ENCODE measurements at places on chromosomes 12 and 14.
A peak's percentile ranks its signal among the peaks of the same experiment; 100 is the strongest.

GRCh38 chr12:95594136-95594535, 42.9 kb upstream of the USP44 start:
- no peak for DNase-seq

- no peak for DNase-seq
Observed at GRCh38 chr12:70244409-70244808, 1.2 kb downstream of the CNOT2 start.

- DNase-seq, result no peak
Observed at GRCh38 chr12:123530668-123531067, 2.9 kb downstream of the RILPL1 start.

DNA sequence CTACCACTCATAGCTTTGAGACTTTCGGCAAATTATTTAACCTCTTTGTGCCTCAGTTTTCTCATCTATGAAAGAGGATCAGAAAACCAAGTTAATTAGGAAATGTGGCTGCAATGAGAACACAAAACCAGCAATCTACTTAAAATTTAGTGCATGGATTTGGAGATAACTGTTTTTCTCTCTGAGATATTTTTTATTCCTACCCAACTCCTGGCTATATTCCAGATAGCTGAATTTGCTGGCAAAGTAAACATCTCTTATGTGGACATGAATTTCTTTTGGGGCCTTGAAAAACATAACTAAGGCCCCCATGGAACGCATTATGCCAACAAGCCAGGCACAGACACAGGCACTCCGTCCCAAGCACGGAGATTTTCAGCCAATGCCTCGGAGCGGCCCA, 53.4 kb upstream of the FOXN3 start:
- no peak for DNase-seq

DNA sequence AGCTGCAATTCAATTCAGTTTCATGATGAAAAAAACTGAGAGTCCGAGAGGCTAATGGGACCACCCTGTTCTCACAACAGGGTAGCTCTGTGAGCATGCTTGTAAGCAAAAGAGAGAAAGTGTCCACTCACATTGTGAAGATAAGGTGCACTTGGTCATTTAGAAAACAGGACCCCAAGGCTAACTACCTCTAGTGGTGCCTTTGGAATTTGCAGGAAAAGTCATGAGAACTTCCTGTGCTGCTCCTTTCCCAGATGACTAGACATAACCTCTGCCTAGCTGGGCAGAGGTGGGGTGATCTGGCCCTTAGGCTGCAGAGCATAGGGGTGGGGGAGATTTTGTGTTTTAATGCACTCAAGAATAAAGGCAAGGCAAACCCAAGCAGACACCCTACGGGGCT, 118.9 kb downstream of the STAB2 start:
- no peak for DNase-seq

DNA sequence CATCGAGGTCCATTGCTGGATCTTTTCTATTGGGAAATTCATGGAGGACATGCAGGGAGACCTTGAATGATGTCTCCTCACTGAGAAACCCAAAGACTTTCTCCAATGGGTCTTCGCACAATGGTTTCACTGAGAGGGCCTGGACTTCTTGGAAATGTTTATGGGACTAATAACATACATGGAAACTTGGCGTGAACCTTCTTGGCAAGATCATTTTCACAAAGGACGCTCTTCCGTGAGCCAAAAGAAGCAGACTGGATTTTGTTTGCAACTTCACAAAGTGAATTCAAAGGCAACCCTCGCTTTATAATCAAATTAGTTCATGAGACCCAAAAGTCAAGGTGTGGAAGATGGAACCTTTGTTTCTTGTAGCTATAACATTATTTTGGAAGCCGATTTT, 154.4 kb downstream of the TMEM132C start:
- no peak for DNase-seq

DNA sequence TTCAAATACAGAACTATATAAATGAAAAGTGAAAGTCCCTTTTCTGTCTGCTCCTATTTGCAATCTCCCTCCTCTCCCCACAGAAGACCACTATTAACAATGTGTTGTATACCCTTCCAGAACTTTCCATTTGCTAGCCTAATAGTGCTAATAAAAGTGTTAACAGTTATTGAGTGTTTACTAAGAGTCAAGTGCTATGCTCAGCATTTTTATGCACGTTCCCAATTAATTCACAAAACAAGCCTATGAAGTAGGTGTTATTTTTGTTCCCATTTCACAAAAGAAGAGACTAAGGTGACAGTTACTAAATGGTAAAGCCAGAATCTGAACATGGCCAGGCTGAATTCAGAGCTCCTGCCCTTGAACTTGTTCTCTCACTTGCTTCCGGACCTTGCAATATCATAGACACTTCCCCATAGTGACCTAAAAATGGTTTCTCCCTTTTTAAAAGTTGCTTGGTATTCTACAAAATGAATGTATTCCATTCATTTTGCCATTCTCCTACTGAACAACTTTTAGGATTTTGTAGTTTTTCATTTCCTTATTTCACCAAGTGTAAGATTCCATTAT, 1.6 kb upstream of the PRKAB1 start:
- no peak for DNase-seq

DNA sequence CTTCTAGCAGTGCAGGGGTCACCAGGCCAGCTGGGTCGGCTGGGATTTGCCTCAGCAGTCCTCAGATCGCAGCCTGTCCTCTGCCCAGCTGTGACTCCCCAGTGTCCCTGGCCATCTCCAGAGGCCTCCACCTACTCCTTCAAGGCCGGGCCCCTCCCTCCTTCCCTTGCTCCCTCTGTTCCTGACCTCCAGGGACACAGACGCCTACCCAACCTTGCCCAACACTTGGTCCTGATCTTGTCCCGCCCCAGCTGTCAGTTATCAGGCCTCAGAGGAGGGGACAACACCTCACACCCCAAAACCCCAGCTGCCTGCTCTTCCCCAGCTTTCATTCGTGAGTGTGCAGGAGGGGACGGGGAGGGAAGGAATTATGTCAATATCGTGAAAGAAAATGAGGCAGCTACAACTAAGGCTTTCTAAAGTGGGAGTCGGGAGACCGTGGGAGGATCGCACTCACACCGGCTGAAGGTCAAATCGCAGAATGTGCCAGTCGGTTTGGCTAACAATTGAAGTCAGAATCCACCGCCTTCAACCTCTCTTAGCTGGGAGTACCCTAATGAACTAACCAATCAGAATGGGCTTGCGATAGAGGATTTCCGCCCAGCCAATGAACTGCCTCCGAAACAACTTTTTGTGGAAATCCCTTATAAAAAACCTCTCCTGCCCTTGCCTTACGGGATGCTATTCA, 9.4 kb upstream of the PLBD2 start:
- no peak for DNase-seq

GRCh38 chr12:38906482-38907200, 1.2 kb upstream of the CPNE8 start:
- peak; percentile 40 for DNase-seq

- DNase-seq, result no peak
Observed at GRCh38 chr14:40525314-40525713, 1081.4 kb upstream of the LRFN5 start.

GRCh38 chr12:31118347-31119191, 44.9 kb downstream of the DDX11 start:
- DNase-seq, result no peak

GRCh38 chr14:90676912-90677311, 139.3 kb downstream of the TTC7B start:
- DNase-seq, result no peak

- DNase-seq, result no peak
Observed at GRCh38 chr14:38442208-38442607, 186.3 kb upstream of the CLEC14A start.

- DNase-seq, result peak; percentile 32
Observed at GRCh38 chr12:57005980-57006808, at the start of gene ZBTB39. ZBTB39 (minus strand) TSS chr12:57006546; CDS start chr12:57004917, 1,629 bp downstream.

DNA sequence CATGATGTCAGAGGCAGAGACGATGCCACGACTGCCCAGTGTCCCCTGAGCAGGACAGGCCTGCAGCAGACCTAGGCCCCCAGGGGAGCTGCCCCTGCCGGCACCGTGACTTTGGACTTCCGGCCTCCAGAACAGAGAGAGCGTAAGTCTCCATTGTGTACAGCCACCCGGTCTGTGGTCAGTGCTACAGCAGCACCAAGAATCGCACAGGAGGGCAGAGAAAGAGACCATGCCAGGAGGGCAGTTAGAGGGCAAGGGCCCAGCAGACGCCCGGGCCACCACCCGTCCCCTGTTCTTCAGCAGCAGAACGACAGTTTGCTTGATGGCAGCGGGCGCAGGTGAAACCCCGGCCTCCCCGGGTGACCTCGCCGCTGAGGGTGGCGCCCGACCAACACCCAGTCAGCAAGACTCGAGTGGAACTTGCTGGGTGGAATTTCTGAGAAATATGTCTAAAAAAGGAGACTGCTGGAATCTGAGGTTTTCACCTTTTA, 19.7 kb downstream of the GALNT9 start:
- no peak for DNase-seq

DNA sequence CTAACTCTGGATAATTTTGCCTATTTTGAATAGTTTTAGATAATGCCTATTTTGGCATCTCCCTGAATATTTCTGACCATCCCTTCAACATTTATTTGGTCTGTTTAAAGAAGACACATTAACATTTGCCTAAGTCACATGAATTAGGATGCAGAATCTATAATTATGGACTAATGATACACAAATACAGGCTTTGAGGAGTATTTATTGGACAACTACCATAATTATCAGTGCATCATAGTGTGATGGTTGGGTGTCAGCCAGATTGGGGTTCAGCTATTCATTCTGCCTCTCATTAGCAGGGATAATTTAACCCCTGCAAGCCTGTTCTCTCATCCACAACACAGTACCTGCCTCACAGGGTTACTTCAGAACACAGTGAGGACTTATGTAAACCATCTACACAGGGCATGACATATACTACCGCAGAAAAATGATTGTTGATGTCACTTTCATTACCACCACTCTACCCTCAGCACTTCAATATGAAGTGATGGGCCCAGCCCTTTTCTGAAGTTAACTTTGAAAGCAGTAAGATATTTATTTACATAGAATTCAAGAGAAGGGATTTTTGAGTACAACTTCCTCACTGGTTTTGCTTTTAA, 14.4 kb downstream of the PRKCH start:
- no peak for DNase-seq

DNA sequence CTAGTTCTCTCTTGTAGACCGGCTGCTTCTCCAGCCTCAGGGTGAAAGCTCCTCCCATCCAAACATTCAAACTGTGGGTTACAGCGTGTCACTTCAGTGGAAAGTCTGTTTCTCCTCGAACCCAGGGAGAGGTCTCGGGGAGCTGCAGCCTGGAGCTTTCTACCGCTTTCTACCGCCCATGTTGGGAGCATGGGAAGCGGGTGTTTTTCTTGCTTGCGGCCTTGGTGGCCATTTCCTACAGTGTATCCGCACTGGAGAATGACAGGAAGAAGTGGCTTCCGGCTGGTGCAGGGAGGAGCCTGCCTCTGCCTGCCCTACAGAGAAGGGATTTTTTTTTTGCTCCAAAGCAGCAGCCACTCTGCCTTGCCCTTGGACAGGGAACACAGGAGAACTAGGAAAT, 21.2 kb downstream of the ZFP36L1 start:
- no peak for DNase-seq

- DNase-seq, result no peak
Observed at GRCh38 chr12:33116284-33116683, 219.7 kb upstream of the PKP2 start.

GRCh38 chr12:51994959-51995358, 11.8 kb upstream of the TAMALIN start:
- no peak for DNase-seq

- DNase-seq, result no peak
Observed at GRCh38 chr12:10242539-10242938, 29.9 kb downstream of the GABARAPL1 start.

GRCh38 chr14:20608383-20609110, 17.4 kb upstream of the RNASE12 start:
- no peak for DNase-seq

- DNase-seq, result no peak
Observed at GRCh38 chr14:67002994-67003753, 186.1 kb upstream of the GARIN2 start.

GRCh38 chr12:26021534-26021933, 63.1 kb downstream of the RASSF8 start:
- DNase-seq, result no peak

DNA sequence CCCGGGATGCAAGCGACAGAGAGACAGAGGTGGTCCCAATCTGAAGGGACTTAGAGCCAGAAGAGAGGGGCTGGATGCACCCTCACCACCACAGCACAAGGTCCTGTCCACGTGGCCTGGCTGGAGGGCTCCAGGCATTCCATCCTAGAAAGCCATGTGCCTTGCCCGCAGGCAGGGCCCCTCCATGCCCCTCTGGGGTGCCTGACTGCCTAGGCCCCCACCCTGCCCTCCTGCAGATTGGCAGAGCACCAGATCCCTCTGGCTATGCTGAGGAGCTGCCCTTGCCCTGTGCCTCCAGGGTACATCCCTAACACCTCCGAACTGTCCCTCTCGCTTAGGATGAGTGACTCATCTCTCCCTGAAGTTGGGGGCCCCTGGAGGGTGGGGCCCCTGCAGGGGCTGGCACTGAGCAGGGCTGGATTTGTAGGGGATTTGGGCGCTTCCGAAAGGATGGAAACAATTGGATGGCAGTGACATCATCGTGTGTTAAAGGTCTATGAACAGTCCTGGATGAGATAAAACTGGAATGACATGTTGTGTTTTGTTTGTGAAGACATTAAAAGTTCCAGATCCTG, 50.9 kb downstream of the CHGA start:
- no peak for DNase-seq

GRCh38 chr12:80195074-80195726, 95.9 kb downstream of the OTOGL start:
- no peak for DNase-seq

DNA sequence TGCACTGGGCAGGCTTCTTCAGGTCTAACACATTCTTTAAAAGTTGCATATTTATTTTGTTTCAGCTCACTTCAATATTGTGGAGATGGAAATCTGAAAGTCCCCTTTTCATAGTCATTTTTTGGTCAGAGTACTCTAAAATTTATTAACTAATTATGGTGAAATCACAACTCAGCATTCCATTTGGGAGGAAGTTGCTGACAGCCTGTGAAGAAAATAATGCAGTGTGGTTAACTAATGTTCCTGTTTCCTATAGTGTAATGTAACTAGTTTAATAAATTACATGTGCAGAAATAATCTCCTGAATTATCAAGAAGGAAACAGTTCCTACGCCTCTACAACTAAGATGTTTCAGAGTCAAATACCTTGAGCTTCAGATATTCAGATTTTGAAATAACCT, 17.1 kb downstream of the LRFN5 start:
- DNase-seq, result no peak

- DNase-seq, result no peak
Observed at GRCh38 chr12:88638388-88638787, 58.1 kb upstream of the KITLG start.
